A549 treated with DMSO at 1 μM for 4 hours (cell line): ENCODE measurements at places on chromosomes 5 and 9. TPM values are rescaled to one million over a fixed set of nuclear protein-coding genes. Genes with fewer than 3 reads are reported as not detected.

Gene GPR21
- not detected in 5 replicates for total RNA-seq

Gene SLC35D2
- total RNA-seq: 14.3 to 21.0 TPM (median 19.6 TPM) in 5 replicates

Gene CDKN2A
- total RNA-seq: not detected in 5 replicates

Gene CBY3
- total RNA-seq: not detected in 5 replicates
